ENCODE measurements at places on chromosomes 16 and 17.
A peak's percentile ranks its signal among the peaks of the same experiment; 100 is the strongest.

DNA sequence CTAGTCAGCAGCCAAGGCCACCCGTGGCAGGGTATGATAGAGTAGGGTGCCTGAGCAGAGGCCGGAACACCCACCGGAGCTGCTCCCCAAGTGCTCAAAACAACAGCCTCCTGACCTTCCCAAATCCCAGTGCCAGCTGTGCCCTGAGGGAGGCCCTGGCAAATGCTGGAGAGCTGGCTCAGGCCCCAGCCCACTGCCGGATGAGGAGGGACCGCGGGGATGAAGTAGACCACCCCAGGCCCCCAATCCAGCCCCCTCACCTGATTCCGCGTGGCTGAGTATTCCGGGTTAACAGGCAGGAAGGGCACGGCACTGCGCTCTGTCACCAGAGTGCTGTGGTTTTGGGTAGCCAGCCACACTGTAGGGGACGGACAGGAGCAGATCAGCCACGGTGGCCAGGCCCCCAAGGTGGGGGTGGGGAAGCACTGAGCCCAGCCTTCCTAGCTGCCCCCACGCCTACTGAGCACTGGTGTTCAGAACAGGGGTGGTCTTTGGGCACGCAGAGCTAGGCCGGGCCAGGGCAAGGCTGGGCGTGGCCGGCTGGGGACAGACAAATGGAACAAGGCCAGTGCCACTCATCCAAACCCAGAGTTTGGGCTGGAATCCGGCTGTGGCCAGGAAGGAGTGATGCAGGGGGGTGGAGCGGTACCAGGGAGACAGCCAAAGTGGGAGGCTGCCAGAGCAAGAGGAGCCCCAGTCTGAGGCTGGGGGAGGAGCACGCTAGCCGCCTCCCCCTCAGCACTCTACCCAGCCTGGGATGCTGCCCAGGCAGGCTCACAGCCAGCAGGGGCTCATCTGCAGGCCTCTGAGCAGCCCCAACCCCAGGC is 9.1 kb downstream of the TP53I13 start:
- no peak for DNase-seq

GRCh38 chr16:17271687-17272086 is 199.1 kb downstream of the XYLT1 start:
- no peak for DNase-seq

DNA sequence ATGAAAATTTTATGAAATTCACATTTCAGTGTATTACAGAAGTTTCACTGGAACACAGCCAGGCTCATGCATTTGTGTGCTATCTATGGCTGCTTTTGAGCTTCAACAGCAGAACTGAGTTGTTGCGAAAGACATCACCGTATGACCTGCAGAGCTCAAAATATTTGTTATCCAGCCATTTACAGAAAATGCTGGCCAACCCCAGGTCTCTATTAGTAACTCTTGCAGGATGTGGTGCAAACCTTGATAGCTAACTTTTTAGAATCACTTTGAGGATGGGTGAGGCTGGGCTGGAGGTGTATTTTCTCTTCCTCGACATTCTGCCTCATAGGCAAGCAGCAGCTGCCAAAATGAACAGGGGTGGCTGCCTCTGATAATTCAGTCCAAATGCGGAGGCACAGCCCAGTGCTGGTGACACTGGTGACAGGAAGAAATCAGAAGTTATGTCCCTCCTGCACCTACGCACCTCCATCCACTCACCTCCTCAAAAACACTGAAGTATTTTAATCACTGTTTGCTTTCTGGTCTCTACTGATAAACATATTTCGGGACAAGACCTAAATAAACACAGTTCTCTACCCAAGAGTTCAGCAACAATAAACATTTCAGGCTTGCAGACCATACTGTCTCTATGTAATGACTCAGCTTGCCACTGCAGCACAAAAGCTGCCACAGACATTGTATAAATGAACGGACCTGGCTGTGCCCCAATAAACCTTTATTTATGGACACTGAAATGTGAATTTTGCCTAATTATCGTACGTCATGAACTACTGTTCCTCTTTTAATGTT is 28.5 kb downstream of the ARHGAP17 start:
- no peak for DNase-seq

DNA sequence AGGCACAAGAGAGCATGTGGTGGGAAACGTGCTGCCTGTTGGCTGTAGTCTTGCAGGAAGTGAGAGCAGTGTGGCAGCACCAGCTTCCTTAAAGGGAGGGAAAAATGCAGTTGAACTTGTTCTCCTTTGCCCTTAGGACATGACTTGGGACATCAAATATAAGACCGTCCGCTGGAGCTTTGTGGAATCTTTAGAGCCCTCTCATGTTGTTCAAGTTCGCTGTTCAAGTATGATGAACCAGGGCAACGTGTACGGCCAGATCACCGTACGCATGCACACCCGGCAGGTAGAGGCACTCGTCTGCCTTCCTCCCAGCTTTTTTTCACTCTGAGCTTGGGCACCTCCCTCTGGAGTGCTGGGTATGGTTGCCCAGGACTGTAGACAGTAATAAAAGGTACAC is 23.3 kb downstream of the GPR179 start:
- DNase-seq, result no peak

GRCh38 chr17:4490637-4491061 is 8.0 kb upstream of the SPNS2 start:
- no peak for DNase-seq

- DNase-seq, result no peak
Measured at GRCh38 chr17:27552276-27552732, 78.7 kb upstream of the LGALS9 start.

DNA sequence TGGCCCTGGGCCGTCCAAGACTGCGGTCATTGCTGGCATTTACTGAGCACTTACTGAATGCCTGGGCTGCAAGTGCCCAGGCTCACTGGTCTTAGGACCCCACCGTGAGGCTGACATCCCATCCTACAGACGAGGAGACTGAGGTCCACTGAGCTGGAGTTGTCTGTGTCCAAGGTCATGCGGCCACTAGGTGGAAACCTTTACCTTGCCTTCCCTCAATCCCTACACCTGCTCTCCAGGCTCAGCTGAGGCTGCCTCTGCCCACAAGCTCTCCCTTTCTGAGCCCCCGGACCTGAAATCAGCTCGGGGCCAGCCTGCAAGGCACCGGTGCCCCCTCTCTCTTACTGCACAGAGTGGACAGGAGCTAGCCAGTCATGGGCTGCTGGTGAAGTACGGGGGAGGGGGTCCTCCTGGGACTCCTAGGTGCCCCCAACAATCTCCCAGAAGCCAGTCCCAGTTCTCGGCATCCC is 1.5 kb downstream of the CASKIN1 start:
- peak; percentile 35 for DNase-seq

DNA sequence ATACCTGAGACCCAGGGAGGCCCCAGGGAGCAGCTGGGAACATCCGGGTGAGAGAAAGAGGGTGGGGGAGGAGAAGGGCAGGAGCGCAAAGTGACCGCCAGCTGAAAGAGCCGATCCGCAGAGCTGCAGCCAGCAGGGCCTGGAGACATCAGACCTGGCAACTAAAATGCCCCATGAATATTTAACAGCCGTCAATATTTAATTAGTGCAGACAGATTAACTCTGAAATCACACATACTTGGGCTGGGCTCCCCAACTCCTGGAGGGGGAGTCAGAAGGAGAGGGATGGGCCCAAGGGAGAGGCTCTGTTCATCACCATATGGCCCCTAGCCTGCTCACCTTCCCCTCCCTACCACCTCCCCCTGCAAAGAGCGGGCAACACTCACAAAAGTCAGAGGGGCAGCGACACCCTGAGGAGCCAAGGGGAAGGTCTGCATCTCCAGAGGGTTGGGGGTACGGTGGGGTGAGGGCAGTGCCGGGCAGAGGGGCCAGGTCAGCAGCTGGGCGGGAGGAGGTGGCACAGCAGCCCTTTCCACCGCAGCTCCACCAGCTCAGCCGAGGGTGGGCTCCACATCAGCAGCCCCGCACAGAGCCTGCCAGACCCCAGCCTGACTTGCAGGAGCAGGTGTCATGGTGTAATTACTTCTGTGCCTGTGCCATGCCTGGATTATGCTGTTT is 61.9 kb upstream of the CCL1 start:
- DNase-seq, result no peak

DNA sequence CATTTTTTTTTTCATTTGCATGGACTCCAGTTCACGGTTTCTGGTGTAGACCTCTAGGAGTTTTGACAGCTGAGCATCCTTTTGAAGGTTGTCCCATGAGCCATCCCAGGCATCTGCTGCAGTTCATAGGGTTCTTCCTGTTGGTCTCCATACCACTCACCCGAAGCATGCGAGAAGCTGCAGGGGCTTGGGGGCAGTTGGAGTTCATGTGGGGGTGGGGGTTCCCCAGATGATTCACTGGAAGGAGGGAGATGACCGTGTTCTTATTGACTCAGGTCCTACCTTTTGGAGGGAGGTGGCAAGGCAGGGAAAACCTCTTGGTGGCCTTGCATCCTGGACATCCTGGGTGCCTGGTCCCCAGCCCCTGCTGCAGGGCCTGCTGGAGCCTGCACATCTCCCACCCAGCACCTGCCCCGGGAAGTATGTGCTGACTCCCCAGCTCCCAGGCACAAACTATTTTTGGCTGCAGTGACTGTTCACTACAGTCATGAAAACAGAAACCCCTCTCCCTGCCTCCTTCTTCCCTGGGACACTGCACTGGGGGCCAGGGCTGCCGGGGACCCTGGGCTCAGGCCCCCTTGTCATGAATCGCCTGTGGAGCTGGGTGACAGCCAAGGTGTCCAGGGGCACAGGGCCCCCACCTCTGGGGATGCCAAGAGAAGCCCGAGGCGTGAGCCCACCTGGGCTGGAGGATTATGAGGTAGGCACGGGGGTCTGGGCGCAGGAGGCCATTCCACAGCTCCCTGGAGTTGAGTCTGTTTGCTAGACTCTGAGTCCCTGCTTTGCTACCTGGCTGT is 64.9 kb upstream of the LGALS9 start:
- DNase-seq, result no peak

GRCh38 chr16:83248735-83249463 is 558.9 kb upstream of the HSBP1 start:
- no peak for DNase-seq

- no peak for DNase-seq
Measured at GRCh38 chr17:58965221-58965620, 141.5 kb downstream of the TRIM37 start.

GRCh38 chr16:85948138-85948509 is 49.2 kb downstream of the IRF8 start:
- no peak for DNase-seq

DNA sequence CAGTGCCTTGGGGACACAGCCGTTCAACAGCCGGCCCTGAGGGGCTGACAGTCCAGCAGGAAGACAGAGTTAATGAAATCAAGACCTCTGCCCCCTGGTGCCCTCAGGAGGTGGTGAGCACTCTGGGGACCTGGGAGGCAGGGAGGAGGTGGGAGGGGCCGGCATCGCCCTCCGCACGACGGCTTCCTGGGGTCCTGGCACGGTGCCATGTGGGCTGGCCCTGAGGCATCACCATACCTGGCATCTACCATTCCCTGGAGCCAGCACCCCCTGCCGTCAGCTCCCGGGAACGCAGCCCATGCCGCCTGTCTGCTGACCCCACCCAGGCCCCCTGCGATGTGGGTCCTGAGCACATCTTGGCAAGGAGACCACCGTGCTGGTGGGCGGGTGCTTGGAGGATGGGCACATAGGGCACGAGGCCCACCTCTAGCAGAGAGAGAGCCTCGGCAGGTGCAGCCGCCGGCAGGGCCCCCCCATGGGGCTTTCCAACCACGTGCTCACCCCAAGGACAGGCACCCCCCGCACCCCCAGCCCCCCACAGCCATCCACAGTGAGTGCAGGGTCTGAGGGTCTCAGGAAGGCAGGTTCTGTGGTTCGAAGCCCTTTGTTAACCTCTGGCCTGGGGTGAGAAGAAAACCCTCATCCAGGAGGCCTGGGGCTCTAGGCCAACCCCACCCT is 52.5 kb downstream of the ZFPM1 start:
- DNase-seq, result peak; percentile 55

GRCh38 chr17:67818110-67819002 is 6.9 kb upstream of the BPTF start:
- no peak for DNase-seq

DNA sequence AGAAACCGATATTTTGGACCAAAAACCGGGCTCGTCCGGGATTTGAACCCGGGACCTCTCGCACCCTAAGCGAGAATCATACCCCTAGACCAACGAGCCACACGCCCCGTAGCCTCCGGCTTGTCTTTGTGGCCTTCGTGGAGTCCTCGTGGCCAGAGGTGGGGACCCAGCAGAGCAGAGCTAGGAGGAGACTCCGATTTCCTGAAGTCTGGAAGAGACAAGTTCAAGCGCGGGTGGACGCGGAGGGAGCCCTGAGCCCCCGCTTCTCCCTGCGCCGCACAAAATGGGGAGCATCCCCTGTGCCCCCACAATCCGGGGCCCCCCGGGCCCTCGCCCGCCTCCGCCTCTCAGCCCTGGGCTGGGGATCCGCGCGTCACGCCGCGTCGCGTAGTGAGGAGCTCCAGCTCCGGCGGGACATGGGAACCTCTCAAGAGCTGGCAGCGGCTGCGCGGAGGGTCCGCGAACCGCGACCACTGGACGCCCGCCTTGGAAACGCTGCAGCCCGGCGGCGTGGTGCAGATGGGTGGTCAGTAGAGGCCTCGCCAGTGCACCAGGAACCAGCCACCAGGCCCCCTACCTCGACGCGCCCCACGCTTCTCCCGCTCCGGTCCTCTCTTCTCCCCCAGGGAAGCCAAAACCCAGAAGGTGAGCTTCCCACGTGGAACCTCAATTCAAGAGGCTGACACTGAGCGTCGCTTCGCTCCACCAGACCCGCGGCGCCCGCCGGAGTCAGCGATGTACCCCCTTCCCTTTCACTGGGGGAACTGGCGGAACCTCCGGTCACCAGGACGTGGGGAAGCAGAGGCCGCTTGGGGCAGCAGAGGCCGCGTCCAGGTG is 5.2 kb upstream of the OR1F1 start:
- no peak for DNase-seq

DNA sequence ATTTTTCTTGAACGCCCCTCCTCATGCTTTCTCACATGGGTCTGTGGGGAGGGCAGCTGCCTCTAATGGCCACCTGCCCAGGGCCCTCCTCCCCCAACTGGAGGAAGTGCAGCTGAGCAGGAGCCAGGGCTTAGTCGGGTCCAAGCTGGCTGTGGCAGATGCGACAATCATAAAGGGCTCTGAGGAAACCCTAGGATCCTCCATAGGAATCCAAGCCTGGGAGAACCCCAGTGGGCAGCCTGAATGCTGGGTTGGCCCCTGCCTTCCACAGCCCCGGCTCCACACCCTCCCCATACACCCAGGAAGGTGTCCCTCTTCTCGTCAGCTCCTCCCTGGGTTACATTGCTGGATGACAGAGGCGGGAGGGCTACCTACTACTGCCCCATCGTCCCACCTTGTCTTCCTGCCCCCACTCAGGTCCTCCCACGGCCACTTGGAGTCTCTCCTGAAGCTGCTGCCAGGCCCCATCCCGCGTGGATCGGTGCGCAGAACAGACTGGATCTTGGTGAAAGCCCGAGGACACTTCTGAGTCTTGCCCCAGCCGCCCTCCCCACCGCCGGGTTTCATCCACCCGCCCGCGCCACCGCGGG is 15.6 kb upstream of the CBFB start:
- DNase-seq, result no peak

GRCh38 chr16:56244612-56245011 is 53.3 kb downstream of the GNAO1 start:
- DNase-seq, result no peak

GRCh38 chr17:76599694-76600460 is 14.2 kb upstream of the ST6GALNAC2 start:
- no peak for DNase-seq

- DNase-seq, result no peak
Measured at GRCh38 chr17:75853433-75853832, 1.7 kb downstream of the WBP2 start.

Data from T-helper 9 cell (primary cell).